Suppressor macrophage treated with lipopolysaccharide for 4 hours (primary cell): ENCODE measurements at places on chromosomes 3 and 15.

DNA sequence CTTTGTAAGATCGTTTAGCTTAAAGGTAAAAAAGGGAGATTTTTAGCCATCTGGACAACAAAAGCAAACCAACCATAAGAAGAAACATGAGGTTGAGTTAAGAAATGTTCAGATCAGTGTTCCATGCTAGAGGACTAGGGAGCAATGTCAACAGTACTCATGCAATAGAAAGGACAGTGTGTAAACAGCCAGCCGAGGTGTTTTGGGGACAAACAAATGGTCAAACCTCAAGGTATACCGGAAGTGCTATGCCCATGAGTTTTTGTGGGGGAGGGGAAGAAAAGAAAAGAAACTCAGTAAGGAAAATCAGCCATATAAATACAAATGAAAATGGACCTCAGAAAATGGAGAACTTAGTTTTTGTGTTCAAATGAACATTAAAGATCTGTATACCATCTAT is 289.5 kb upstream of the GRM7 start:
- no peak for DNase-seq

DNA sequence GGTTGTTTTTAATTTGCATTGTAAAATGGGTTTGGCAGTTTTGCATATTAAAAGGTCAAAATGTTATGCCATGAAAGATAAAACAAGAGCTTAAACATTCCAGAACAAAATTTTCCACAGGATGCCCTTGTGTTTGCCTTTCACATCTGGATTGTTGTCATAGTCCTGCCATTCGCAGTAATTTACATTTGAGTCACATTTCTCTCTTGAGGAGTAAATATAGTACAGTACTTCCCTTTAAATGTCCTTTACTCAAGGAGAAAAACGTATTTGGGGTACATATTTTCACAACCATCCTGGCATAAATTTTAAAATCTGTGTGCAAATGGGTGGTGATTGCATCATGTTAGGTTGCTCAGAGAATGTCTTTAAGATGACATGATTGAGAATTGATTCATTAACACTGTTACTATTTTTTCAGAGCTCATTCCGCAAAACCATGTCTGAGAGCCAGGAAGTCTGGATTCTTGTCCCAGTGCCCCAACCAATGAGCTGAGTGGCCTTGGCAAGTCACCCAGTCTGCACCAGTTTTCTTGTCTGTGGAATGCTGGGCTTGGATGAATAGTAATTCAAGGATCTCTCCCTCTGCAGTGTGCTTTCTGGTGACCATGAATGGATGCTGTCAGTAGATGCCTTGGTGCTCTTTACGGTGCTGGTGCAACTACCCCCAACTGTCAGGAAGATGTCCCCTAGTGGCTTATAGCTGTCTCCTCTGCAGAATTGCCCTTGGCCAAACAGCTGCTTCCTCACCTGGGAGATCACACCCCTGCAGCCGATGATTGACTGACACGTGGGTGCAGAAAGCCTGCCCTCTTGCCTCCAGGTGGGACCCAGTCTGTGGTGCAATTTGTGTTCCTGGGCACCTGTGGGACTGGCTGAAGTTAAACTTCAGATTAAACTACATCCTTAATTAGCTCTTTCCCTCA is 43.0 kb downstream of the ABHD5 start:
- no peak for DNase-seq

DNA sequence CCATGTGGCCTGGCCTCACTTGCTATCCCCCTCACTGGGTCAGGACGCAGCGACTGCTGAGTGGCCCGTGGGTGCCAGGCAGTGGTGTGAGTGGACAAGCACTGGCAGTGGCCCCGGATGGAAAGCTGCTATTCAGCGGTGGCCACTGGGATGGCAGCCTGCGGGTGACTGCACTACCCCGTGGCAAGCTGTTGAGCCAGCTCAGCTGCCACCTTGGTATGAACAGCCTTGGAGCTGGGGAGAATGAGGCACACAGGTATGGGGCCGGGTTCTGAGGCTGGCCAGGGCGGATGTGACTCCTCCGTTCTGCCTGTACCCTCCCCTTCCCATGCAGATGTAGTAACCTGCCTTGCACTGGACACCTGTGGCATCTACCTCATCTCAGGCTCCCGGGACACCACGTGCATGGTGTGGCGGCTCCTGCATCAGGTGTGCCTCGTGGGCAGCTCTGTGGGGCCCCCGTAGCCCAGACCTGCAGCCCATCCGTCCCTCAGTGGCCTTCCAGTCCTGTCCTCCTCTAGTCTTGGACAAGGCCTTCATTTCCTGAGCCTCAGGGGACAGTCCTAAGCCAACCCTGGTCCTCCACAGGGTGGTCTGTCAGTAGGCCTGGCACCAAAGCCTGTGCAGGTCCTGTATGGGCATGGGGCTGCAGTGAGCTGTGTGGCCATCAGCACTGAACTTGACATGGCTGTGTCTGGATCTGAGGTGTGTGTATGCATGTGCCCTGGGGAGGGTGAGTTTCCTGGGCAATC is 28.2 kb downstream of the NBEAL2 start:
- DNase-seq, result no peak

GRCh38 chr15:45118996-45119395 is 4.9 kb downstream of the DUOXA2 start:
- DNase-seq, result no peak

DNA sequence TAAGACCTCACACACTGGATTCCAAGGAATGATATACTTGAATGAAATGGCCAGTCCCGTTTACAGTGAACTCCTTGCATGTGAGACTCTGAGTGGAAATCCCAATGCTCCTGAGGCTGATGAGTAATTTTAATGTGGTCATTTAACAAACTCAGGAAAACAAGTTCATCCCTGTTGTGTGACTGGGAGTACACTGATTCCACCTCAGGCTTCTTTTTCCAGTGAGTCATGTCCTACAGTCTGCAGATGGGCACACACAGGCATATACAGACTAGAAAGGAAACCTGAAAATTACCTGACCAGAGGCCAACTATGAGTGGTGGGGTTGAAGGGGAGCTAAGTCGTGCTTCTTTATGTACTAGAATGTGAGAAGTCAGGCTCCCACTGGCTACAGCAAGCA is 5.8 kb downstream of the SQOR start:
- peak; percentile 72 for DNase-seq

DNA sequence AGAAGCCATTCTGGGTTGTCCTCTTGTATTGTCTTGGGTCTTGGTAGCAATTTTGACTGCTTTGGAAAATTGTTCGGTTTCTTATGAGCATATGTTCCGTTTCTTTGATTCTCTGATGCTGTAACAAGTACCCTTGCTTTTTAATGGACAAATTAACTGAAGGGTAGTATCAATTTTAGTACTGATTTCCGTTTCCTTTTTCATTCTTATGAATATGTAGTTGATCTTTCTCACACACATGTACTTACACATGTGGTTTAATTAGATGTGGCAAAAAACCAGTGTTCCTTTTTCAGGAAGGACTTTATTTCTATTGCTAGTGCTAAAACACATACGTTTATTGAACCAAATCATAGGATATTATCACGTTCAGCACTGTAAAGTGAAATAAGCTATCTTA is 119.1 kb downstream of the TCF12 start:
- DNase-seq, result no peak

DNA sequence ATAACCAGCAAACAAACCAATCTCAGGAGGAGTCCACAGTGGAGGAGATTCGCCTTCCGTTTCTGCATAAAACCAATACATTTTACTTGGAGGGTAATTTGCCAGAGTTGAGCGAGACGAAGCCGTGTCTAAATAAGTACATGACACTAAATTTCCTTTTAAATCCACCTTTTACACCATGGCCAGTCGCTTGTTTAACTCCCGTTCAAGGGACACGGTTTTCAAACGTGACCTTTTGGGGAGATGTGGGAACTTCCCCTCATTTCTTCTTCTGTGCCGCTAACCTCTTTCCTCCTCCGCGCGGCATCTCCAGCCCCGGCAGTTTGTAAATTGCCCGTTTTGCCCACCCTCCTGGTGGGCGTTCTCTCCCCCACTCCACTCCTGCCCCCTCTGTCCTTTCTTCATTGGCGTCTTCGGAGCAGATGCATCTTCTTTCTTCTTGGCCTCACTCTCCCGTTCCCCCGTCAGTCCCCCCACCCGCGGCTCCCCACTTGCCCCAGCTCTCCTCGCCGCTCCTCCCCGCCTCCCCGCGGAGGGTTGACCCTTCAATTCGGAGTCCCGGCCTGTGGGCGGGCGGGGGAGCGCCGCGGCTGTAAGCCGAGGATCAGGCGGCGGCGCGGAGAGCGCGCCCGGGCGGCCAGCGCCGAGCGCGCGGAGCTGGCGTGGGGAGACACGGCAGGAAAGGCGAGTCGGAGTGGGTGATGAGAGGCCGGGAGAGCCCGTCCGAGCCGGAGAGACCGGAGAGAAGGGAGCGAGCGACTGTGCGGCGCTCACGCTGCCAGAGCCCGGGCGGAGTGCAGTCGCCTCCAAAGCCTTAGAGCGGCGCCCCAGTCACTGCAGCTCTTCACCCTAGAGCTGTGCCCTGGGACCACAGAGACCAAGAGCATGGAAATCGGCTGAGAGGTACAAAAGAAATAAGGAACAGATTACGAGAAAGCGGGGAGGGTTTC is at the start of gene NLGN1:
Gene NLGN1, plus strand, starts transcription at position 584 of the 950 bp plus-strand sequence.
- peak; percentile 26 for DNase-seq

DNA sequence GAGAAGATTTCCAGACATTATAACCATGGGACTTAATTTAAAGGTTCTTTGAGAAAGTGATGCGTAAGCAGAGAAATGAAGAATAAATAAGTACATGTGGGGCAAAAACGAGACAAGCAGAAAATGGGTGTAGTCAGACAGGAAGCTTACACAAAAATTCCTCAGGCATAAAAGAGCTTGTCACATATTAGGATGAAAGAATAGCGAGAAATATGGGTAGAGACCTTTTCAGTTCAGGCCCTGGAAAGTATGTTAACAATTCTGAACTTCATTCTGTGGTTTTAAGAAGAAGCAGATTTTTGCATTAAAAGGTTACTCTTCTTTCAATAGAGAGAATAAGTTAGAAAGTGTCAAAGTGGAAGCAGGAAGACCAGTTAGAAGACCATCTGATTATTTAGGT is 352.4 kb downstream of the ROBO1 start:
- no peak for DNase-seq

DNA sequence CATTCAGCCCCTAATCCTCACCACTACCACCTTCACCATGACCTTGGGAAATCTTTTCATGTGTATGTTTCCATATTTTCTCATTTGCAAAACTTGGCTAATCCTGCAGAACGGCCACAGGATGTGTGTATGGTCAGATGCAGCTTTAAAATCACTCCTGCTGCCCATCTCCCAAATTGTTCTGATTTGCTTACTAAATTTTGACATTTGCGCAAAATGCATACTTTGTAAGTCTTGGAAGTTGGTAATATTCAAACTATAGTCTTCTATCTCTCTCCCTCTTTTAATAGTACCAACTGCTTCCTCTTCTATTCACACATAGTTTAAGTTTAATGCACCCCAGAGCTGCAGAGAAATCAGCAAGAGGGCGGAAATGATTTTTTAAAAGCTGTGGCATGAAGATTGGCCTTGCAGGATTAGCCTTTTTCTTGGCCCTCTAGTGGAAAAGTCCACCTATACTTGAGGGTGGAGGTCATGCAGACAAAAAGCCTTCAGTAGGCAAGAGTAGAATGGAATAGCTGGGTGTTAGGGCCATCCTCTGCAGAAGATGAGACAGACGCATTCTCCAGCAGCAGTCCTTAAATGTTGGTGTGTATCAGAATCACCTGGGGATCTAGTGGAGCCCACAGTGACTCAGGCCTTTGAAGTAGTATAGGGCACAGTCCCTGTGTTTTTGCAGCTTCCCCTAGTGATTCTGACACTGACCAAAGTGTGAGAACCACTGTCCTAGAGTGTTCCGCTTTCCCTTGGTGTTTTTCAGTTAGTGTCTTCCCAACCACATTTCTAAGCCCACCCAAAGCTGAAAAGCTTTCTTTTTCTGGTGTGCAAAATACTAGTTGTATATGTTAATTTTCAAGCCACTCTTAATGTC is 181.7 kb downstream of the CHST2 start:
- no peak for DNase-seq

DNA sequence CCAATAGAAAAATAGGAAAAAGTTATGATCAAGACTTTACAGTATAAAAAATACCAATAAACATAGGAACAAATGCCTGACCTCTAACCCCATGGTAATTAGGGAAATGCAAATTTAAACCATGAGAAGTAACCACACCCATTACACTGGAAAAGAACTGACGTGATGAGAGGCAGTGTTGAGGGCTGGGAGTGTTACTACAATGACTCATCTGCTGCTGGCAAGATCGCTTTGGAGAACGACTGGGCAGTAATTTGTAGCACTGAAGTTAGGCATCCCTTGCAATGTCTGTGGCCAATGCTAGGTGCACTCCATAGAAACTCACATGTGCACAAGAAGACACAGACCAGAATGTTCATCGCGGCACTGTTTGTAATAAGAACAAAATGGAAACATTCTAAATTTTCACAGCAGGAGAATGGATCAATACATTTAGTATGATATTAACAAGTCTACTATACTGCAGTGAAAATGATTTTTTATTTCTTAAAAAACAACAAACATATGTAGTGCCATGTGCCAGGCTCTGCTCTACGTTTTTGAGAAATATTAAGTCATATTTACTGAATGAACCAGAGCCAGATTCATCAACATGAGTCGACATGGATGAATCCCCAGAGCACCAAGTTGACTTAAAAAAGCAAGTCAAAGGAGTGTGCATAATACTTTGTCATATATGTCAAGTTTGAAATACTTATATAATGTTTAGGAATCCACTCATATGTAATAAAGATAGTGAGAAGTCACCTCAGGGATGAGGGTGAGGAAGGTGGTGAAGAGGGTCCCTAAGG is 37.6 kb upstream of the EPHB3 start:
- DNase-seq, result peak; percentile 84

DNA sequence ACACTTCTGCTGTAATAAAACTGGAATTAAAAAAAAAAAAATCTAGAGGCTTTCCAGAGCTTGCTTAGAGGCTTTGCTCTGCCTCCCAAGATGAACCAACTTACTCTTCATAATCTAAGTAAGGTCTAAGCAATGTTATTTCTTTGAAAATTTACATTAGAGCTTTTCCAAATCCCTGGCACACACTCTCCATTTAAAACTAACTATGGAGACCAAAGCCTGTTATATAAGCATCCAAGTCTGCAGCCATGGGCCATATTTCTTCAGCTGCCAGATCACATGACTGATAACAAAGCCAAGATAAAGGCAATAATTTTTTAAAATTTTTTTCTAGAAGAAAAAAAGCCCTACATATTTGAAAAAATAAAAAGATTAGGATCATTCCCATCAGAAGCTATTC is 55.0 kb upstream of the ARHGEF3 start:
- no peak for DNase-seq

GRCh38 chr15:28094732-28095521 is 4.2 kb downstream of the OCA2 start:
- no peak for DNase-seq

DNA sequence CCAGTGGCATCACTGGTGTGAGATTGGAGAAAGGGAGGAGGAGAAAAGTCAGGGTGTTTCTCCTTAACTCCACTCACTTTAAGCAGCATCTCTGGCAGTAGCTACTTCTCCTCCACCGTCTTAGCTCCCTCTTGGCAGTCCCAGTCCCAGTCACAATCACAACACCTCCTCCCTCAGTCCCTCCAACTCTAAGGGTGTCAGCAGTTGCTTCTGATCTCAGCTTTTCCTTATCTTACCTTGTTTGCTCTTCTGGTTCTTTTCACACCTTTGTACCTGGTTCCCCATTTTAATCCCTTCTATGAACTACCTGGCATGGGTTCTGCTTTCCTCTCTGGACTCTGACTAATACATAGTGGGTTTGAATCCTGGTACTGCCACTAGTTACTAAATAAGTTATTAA is 188.3 kb upstream of the CTDSPL start:
- DNase-seq, result no peak

- peak; percentile 85 for DNase-seq
Measured at GRCh38 chr15:65318870-65319356, 14.4 kb downstream of the RNU5B-1 start.

GRCh38 chr3:130242850-130243569 is 102.5 kb upstream of the COL6A5 start:
- peak; percentile 4 for DNase-seq
